Stimulated activated CD4-positive, alpha-beta T cell treated with anti-CD3 and anti-CD28 coated beads, TNF-alpha, amount 100 ng/mL, for 1 hour (primary cell): ENCODE measurements at places on chromosomes 2 and 18.

GRCh38 chr2:185807351-185807750 lies 68.7 kb downstream of the FSIP2 start:
- no peak for DNase-seq

GRCh38 chr2:66445925-66446871 lies 11.3 kb downstream of the MEIS1 start:
- no peak for DNase-seq

DNA sequence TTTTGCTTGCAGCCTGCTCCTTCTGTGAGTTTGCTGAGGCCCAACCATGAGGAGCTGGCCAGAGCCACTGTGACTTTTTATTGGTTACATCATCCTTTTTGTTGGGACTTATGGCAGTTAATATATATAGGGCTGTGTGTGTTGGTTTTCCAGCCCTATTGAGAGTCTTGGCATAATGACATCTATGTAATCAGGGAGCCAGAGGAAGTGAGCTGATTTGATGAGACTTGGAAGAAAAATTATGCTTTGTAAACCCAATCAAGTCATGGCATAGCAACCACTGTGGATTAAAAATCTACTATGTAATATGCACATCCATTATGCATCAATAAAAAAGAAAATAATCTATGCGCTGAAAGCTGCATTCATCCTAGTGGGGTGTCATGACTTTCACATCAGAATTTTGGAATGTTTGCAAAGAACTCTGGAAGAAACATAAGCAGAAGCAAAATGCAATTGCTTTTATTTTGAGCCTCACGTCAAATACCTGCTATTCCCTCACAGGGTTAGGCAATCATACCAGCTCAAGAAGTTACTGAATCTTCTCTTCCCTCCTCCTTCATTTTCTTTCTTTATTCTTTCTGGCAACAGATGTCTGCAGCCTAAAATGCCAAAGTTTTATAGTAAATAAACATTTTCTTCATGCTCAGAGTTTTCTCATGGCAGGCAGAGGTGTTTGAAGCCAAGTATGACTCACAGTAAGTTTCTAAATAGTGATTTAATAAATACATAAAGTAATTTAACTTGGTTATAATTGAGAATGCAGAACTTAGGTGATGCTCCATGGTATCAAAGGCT lies 308.5 kb downstream of the KCNS3 start:
- DNase-seq: no peak

DNA sequence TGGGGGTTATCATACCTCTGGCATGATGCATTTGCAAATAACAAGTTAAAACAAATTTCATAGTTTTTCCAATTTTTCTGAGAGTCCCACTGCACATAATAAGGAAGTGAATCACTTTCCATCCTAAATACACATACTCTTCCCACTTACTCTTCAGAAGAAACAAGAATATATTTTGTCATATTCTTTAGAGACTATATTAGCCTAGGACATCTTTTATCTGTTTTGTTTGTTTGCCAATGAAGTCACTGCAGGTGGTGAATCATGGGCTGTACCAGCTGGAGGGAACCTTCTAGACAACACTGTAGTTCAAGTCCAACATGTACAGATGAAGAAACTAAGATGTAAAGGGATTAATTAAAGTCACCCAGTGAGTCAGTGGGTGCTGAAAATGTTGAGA lies 116.8 kb downstream of the XIRP2 start:
- no peak for DNase-seq

GRCh38 chr18:33733376-33733775 lies 155.4 kb downstream of the ASXL3 start:
- no peak for DNase-seq

GRCh38 chr2:47724221-47724981 lies 58.5 kb upstream of the MSH6 start:
- no peak for DNase-seq

GRCh38 chr2:16031058-16031847 lies 90.9 kb downstream of the MYCN start:
- no peak for DNase-seq

GRCh38 chr2:160139991-160140390 lies 60.1 kb downstream of the ITGB6 start:
- no peak for DNase-seq
